ENCODE measurements at places on chromosomes 1 and 21. TPM values are rescaled to one million over a fixed set of nuclear protein-coding genes. Genes with fewer than 3 reads are reported as not detected.

ZBTB21 gene
- total RNA-seq = 18.0 TPM

RHBDL2 gene
- not detected for total RNA-seq

USP21 gene
- 15.7 TPM for total RNA-seq

PRELP gene
- 33.7 TPM for total RNA-seq

SPATA46 gene
- total RNA-seq = not detected

ZDHHC18 gene
- total RNA-seq = 25.5 TPM

HSD3B1 gene
- not detected for total RNA-seq

COL16A1 gene
- total RNA-seq = 272 TPM

SLC45A3 gene
- 2.9 TPM for total RNA-seq

DNA sequence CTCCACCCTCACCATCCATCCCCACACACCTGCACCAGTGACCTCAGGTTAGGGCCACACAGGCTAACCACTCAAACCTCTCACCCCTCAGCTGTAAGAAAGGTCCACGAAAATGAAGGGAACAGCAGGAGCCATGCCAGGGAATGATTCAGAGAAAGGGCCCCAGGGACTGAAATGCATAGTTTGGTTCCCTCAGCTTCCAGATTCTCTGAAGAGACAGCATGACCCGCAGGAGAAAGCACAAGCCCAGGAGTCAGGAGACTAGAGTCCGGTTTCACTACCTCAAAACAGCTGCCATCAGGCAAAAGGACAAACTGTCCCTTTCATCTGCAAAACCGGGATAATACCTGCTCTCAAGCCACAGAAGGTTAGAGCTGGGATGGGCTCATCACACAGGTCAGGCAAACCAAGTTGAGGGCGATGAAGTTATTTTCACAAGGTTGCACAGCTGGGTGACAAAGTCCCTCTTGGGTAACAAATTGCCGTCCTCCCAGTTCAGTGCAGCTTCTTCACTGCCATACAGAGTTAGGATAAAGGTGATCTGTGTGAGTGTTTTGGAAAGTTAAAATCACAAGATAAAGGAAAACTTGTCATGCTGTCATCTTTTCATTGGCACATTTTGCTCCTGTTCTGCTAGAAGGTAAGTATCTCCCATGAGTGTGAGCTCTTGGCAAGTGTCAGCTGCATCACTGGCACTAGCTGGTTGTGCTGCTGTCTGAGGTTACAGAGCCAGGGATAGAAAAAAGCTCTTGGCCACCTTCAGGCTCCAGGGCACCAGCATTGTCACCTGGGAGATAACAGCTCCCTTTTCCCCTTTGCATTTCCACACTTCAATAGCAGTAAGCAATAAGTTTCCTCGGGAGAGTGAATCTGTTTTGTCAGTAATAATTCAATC, 120.4 kb downstream of the KCNH1 start:
- no peak for DNase-seq
- H3K4me3 ChIP-seq = no peak overlapping the region
- H3K4me1 ChIP-seq = peaks cover 8% of the 10 kb centered on the region
- H3K27ac ChIP-seq = no peak overlapping the region
- peaks cover 7% of the 10 kb centered on the region for H3K36me3 ChIP-seq

- no peaks in the 10 kb centered on the region for H3K4me1 ChIP-seq
- DNase-seq = no peak
- H3K27ac ChIP-seq = no peak overlapping the region
- no peak overlapping the region for H3K4me3 ChIP-seq
- H3K27me3 ChIP-seq = no peaks in the 10 kb centered on the region
Observed at GRCh38 chr1:82015444-82015843, 214.7 kb downstream of the ADGRL2 start.

DNA sequence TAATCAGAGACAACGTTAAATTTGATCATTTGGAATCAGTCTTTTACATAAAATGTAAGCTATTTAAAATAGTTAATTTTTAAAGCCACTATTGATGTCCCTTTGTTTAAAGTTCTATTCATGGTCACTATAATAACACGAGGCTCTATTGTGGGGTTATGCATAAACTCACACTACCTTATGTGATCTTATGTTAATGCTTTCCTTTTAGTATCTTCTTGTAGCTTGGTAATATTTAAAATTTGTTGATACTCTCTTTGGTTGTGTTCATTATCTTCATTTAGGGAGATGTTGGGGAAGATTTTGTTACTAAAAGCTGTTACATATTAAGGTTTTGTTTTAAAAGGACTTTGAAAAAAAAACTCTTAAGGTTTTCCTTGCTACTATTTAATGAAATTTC, 1.2 kb downstream of the B3GALT2 start:
- H3K36me3 ChIP-seq = no peaks in the 10 kb centered on the region
- peak overlapping the region; percentile 89 for H3K27ac ChIP-seq
- peaks cover 89% of the 10 kb centered on the region for H3K4me1 ChIP-seq
- no peak for DNase-seq

DNA sequence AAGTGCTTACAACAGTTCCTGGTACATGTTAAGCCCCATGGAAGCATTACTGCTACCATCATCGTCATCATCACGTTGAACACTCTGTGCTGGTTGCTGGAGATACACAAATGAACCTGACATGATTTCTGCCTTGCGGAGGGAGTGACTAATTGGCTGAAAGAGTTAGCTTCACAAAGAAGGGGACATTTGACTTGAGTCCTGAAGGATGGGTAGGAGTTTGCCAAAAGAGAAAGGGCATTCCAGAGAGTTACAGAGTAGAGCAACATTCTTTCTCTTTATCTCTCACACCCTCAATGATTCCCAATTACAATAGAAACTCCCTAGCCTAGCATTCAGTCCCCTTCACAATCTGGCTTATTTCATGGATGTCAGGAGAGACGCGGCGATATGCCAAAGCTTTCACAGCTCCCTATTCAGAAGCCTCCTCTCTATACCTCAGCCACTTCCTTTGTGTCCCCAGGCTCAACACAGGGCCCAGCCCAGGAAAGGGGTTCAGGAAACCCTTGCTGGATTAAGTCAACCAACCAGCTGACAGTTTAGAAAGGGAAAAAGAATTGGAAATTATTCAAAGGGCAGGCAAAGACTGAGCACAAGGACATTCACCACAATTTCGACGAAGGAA, 38.0 kb downstream of the SLC1A7 start:
- H3K27ac ChIP-seq = no peak overlapping the region
- no peak for DNase-seq

DNA sequence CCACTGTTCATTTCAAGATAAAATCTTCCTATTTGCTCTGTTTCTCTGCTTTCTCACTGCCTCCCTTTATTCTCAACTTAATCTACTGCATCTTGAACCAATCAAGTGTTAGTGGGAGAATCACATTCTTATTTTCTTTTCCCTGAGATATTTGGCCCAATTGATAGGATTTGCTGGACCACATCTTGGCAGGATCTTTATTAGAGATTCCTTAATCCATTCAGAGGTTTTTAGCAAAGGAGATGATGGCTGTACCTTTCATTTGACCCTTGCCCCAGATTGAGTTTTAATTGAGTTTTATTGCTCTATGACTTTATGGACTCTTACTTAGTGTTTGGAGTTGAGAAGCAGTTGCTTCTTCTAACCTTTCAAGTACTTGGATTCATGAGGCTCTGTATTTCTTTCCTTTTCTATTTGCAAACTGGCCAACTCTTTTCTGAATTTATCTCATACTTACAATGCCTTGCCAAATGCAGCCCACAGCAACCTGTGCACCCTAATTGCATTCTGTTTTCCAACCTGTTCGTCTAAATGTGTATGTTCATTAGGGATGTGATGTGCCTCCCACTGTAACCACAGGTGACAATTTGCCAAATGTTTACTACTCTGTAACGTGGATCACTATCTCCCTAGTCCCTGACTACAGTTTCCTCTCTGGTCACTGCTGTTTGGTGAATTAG, 274.8 kb upstream of the KAZN start:
- peaks cover 2% of the 10 kb centered on the region for H3K36me3 ChIP-seq
- no peak overlapping the region for H3K4me3 ChIP-seq
- H3K27ac ChIP-seq = no peak overlapping the region
- no peaks in the 10 kb centered on the region for H3K27me3 ChIP-seq
- no peaks in the 10 kb centered on the region for H3K4me1 ChIP-seq

DNA sequence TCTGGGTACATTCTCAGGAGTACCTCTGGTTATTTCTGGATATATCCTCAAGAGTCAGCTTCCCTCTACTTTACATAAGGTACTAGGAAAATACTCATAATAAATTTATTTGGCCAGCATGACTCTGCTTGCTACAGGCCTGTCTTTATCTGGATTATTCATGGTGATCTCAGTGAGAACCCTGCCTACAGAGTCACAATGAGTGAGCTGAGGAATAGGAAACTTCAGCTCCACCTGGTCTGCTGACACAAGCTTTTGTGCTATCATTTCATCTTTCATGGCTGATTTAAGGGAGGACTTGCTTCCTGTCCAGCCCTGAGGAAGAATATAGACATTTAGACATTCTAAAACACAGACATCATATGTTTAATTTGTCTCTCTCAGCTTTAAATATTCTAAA, 19.5 kb upstream of the SUCO start:
- H3K4me1 ChIP-seq = no peaks in the 10 kb centered on the region
- H3K36me3 ChIP-seq = no peaks in the 10 kb centered on the region
- H3K27ac ChIP-seq = no peak overlapping the region
- no peak for DNase-seq

- no peak overlapping the region for H3K4me3 ChIP-seq
- H3K4me1 ChIP-seq = no peaks in the 10 kb centered on the region
- no peak for DNase-seq
- peaks cover 66% of the 10 kb centered on the region for H3K27me3 ChIP-seq
- H3K27ac ChIP-seq = no peak overlapping the region
Observed at GRCh38 chr1:18789246-18789645, 70.2 kb downstream of the TAS1R2 start.

DNA sequence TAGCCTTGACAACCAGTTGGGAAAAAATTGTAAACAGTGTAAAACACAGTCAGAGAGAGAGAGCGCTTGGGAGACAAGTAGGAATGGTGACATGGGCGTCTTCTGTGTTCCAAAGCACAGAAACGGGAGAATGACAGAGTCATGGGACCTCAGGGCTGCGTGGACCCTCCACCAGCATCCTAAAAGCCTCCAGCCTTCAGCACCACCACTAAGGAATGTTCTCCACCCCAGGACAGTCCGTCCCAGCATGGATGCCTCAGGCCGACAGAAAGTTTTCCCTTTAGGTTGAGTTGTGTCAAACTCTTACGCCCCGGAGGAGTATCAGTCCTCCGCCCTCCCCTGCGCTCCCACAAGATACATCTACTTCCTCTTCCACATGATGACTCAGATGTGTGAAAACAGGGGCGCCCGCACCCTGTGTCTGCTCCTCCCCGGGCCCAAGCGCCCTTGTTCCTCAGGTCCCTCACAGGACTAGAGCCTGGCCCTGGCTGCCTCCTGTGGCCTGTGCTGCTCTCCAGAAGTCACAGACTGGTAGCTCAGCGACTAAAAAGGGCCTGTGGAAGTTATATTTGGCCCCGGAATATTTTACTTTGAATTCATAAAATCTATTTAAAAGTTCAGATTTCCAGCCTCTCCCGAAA, 63.9 kb upstream of the EFHD2 start:
- no peak overlapping the region for H3K4me3 ChIP-seq
- H3K4me1 ChIP-seq = peaks cover 28% of the 10 kb centered on the region
- no peak for DNase-seq

DNA sequence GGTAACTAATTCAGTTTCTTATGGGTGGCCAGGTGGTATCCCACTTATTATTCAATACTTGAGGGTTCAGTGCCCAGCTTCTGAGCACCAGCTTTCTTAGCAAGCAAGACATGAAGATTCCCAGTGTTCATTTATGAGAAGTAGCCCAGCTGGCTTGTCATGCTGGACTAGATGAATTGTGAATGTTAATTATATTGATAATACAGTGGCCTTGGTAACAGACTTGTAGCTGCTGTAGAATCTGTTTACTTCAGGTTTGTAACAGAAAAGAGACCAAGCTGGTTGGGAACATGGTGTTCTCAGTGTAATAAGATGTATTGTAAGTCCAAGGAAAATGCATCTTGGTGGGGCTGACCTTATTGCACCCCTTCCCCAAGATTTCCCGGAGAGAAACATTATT, 10.1 kb downstream of the AHCYL1 start:
- peaks cover 40% of the 10 kb centered on the region for H3K4me1 ChIP-seq
- no peaks in the 10 kb centered on the region for H3K27me3 ChIP-seq
- H3K36me3 ChIP-seq = peaks cover 4% of the 10 kb centered on the region
- no peak overlapping the region for H3K4me3 ChIP-seq

DNA sequence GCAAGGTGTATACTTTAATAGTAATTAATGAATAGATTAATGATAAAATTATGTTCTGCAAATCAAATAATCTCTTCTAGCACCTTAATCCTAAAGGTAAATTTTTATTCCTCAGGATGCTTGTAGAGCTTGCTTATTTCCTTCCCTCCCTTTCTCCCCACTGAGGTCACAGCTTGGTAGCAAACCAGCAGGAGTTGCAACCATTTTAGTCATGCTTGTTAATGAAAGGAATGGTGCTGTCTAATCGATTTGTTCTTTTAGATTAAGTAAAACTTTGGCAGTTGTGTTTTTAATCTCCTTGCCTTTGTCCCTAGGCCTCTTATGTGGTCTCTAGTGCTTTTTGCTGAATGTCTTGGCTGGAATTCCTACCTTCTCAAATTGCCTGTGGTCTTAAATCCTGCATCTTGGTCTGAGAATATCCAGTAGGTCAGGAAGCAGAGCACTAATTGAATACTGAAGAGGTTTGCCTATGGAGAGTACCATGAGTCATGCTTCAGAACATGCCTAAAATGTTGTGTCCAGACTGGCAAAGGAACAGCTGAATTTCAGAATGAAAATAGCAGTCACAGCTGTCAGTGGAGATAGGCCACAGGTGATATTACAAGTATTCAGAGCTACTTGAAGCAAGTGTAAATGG, 36.3 kb upstream of the RWDD3 start:
- H3K36me3 ChIP-seq = no peaks in the 10 kb centered on the region
- no peak for DNase-seq
- H3K4me3 ChIP-seq = no peak overlapping the region
- peaks cover 2% of the 10 kb centered on the region for H3K27me3 ChIP-seq
